GM12892 (cell line): ENCODE measurements at places on chromosomes 1 and 21.

DNA sequence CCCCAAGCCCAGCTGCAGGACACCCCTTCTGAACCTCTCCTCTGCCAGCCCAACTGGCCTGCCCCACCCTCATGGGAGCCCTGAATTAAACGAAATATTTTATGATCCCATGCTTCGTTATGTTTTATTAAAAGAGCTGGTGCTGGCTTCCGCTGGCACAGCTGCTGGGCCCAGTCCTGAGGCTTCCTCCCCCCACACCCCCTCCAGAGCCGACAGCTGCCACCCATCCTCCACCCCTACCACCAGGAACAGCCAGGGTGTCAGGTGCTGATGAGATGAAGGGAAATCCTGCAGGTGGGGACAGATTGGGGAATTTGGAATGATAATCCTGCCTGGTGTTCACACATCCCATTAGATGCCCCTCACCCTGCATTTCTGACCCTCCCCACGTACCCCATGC lies 19.0 kb downstream of the IGSF21 start:
- no peak for DNase-seq

DNA sequence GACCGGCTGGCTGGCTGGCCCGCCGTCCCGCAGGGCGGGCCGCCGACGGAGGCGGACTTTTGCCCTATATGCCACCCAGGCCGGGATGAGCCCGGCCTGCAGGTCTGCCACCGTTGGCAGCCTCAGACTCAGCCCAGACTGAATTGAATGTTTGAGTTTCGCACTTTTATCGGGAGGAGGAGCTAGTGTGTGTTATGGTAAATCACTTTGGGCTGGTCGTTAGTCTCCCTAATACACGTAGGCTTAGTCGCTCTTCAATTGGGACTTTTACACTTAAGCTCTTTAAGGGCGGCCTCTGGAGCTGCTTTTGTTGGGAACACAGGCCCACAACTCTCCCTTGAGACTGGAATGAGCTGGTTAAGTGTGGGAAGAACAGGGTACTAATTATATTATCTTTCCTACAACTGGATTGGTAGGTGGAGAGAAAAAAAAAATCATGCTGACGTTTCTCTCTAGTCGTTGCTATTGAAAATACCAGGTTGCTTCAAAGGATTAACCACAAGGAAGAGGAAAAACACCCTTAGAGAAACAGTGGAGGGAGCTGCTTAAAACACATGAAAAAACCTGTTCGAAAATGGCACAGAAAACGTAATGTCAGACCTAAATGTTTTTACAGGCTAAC lies 1.4 kb upstream of the IRF2BP2 start:
- no peak for DNase-seq

- no peak for DNase-seq
These were observed 604.8 kb upstream of the CXADR start for GRCh38 chr21:16908077-16908476.

- DNase-seq, result no peak
These were observed 178.9 kb upstream of the IVNS1ABP start for GRCh38 chr1:185495898-185496297.

- DNase-seq, result no peak
These were observed 1.5 kb upstream of the NCAM2 start for GRCh38 chr21:20996421-20997310.

- DNase-seq, result no peak
These were observed 18.9 kb upstream of the USP24 start for GRCh38 chr1:55234016-55234415.

DNA sequence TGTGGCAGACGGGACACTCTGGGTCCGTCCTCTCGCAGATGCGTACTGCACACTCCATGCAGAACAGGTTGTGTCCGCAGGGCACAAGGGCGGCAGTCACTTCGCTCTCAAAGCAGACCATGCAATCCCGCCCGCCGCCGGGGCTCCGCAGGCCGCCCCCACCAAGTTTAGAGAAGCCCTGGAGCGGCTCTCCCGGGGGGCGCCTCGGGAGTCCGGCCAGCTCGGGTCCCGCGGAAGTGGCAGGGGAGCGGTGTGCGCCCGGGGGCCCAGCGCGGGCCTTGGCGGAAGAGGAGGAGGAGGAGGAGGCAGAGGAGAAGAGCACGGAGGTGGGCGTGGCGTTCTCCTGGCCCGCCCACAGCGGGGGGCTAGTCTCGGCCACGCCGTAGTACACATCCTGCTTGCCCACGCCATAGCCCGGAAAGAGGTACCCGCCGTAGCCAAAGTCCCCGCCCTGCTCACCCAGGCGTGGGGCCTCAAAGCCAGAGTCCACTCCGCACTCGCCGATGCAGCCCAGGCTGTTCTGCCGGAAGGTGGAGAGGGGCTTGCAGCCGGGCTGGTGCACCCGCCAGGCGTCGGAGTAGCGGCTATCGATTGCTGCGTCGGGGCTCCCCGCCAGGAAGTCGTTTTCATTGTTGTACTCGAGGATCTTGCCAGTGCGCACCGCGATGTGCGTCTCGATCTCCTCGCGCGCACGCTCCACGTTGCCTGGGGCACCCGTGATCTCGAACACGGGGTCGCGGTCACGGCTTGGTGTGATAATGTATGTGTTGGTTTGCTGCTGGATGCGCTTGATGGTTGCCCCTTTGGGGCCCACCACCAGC lies 5.4 kb downstream of the MEX3A start:
- peak; percentile 85 for DNase-seq

GRCh38 chr1:112344754-112345423 lies 51.1 kb upstream of the CTTNBP2NL start:
- DNase-seq, result no peak

GRCh38 chr1:158037866-158038359 lies 44.5 kb downstream of the KIRREL1 start:
- no peak for DNase-seq

- DNase-seq, result no peak
These were observed 103.0 kb downstream of the ZMYM4 start for GRCh38 chr1:35371506-35371905.

DNA sequence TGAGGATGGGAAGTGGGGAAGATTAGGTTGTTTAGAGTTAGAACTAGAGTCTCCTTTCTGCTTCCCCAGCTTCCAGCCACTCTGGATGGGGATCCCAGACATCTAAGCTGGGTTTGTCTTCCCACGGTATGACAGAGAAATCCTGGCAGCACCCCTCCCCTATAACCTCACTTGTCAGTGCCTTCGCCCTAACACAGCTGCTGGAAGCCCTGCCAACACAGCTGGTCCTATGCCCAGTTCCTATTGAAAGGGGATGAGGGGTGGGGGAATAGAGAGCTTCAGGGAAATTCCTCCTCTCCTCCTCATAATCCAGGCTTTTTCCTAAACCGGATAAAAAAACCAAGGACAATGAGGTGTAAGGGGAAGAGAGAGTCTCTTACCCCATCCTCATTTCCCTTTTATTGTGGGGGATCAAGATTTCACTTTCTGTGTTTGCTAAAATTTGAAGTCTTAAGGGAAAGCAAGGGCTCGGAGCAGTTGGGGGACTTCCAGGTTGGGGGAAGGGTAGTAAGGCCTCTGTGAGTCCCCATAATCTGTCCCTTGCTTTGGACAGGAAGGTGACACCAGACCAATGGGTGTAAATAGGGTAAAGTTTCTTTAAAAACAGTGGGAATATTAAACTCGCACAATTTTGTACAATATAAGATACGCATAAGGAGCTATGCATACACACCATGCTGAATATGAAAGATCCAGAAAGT lies 590 bp downstream of the TMOD4 start:
- no peak for DNase-seq

DNA sequence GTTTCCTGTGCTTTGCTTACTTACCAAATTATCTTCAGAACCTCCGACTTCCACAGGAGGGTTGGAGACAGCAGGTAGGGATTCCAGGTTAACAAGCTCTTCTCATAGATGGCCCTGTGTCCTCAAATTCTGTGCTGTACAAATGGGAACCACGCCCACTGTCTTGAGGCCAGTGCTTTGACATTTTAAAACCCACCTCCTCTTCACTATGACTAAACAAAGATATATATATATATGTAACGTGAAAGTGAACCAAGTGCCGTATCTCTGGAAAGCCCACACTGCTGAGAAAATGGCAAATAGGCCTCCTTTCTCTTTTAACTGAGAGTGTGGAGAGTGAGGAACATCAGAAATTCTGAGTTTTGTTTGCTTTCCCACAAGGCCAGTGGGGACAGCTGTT lies 99.6 kb downstream of the ZBTB18 start:
- DNase-seq, result no peak

- no peak for DNase-seq
These were observed 4.0 kb downstream of the PGLYRP4 start for GRCh38 chr1:153344718-153345025.

DNA sequence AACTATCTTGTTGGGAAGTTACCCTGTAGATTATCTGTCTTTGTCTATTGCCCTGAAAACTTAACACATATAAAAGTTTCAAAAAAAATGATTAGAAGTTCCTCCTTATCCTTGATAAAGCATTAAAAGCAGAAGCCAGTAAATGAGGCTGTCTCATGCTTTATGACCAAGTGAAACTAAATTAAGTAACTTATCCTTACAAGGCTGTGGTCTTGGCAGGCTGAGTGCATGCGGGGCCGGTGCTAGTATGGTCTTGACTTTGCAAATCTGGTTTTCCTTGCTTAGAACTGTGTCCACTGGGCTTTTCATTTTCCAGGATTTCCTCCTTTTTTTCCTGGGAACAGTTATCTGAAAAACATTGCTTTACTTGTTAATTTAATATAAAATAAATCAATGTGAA lies 43.1 kb downstream of the PCNX2 start:
- no peak for DNase-seq
